ENCODE measurements at places on chromosomes 1 and 21.

DNA sequence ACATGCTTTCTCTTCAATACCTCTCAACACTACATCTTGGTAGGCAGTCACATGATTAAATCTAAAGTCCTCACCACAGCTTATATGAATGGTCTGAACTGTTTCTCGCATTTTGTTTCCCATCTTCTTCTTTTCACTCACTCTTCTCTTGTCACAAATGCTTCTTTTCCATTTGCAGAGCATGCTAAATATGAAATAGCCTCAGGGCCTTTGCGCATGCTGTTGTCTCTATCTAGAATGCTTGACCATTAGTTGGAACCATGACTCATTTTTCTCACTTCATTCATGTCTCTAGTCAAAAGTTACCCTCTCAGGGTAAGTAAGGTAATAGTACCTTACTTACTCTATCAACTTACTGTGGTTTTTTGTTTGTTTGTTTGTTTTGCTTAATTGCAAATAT is 239.7 kb downstream of the PTPRC start:
- DNase-seq, result no peak

GRCh38 chr1:45339789-45340558 is at the start of the genes MUTYH and TOE1:
TSS of gene MUTYH (minus strand) at chr1:45340440. CDS start at chr1:45334505, 5,935 bp downstream.
TSS of gene TOE1 (plus strand) at chr1:45340170. CDS start at chr1:45340253, 83 bp downstream.
- peak; percentile 92 for DNase-seq

GRCh38 chr1:89615676-89616598 is 17.0 kb upstream of the LRRC8C start:
- DNase-seq, result no peak

DNA sequence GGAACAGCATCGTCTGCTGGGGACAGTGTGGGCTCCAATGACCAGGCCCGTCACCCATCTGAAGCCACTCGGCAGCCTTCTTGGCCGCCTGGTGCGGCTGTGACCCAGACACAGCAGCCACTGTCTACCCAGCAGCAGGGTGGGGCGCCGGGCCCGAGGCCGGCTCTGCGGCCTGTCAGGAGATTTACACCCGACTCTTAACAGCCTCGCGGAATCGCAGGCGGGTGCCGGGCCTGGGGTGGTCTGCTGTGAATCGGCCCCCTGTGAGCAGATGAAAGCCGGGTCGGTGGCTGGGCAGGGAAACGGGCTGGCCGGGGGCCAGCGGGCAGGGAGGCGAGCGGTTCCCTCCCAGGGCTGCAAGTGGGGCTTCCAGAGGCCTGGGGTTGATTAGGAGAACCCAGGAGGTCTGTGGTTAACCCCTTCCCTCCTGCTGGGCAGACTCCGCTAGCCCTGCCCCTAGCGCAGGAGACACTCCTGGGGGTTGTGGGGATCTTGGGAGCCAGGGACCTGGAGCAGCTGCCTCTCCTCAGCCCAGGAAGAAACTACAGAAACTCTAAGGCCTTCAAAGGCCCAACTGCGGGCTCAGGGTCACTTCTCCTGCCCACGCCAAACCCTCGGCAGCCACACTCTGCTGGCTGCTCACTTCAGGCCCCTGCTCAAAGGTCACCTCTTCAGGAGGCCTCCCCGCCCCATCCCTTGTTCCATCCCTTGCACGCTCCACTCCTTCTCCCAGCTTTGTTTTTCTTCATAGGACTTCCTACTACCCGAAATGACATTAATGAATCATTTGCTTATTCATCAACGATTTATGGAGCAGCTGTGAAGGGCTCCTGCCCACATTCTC is 15.6 kb downstream of the RUNX3 start:
- DNase-seq, result no peak

DNA sequence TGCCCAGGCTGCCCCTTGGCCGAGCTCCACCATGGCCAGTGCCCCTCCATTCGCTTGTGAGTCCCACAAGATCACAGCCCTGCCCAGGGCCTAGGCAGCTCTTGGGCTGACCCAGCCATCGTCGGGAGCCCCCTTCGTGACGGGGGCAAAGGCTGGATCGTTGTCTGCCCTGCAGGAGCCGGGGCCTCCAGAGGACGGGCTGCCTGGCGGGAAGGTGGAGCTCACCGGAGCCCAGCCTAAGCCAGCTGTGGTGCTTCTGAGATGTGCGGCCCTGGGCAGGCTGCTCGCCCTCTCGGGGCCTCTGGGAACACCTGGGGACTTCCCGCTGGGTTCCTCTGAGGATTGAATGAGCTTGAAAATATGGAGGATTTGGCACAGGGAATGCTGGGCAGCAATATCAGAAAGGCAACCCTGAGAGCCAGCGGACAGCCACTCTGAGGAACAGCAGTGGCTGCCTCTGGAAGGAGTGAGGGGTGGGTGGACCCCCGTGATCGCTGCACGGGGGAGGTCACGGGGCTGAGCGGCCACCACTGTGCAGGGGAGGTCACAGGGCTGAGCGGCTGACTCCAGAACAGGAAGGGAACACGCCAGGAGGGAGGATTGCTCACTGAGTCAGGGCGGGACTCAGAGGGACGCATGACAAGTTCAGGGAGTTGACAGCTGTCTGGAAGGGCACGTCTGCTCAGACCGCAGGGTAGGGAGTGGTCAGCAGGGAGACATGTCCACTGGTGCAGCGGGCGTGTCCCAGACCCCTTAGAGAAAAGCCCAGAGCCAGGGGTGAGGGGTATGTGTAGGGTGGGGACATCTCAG is 19.3 kb downstream of the TP73 start:
- DNase-seq, result no peak

DNA sequence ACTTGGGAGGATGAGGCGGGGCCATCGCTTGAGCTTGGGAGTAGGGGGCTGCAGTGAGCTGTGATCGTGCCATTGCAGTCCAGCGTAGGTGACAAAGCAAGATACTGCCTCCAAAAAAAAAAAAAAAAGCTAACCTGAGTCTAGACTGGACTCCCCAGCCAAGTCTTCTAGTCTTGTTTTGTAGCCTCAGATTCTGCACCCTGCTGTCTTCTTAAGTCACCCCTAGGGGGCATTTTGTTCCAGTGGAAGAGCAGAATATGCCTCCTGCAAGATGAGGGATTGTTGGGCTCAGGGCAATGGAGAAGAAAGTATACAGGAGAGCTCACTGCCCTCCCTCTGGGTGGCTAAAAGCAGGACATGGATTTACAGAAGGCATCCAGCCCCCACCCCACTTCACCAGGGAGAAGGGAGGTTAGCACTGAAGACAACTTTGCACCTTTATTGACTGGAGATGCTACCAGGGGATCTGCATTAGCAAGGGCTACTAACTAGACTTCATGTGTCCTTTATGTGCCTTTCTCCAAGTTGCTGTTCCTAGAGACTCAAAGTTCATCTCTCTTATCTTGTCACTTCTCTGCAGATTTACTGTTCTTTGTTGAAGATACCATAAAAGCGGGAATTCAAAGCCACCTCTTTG is 15.3 kb upstream of the RNF187 start:
- peak; percentile 75 for DNase-seq

DNA sequence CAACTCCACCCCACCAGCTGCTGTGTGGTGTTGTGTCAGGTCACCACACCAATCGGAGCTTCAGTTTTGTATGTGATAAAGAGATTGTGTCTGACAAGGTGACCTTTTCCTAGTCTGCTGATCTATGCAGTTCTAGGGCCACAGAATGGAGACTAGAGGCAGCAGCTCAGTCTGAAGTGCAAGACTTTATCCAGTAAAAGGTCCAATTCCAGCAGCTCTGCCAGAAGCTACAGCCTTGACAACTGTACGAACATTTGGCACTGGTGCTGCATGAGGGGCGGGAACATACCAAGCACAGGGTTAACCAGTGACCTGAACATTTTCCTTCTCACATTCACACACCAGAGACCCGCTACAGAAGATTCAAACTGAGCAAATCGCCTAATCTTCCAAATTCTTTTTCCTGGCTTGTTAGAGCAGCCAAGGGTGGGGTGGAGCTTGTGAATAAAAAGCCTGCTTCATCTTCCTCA is 9.3 kb downstream of the FMO1 start:
- DNase-seq, result no peak

DNA sequence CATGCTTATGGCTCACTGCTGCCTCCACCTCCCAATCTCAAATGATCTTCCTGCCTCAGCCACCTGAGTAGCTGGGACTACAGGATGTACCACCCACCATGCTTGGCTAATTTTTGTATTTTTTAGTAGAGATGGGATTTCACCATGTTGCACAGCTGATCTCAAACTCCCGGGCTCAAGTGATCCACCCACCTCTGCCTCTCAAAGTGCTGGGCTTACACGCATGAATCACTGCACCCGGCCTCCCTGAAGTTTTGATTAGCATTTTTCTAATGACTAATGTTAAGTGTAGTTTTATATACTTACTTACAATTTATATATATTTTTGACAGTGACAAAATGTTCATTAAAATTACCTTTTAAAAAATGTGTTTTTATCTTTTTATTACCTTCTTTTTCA is 41.1 kb downstream of the ZNF678 start:
- no peak for DNase-seq

DNA sequence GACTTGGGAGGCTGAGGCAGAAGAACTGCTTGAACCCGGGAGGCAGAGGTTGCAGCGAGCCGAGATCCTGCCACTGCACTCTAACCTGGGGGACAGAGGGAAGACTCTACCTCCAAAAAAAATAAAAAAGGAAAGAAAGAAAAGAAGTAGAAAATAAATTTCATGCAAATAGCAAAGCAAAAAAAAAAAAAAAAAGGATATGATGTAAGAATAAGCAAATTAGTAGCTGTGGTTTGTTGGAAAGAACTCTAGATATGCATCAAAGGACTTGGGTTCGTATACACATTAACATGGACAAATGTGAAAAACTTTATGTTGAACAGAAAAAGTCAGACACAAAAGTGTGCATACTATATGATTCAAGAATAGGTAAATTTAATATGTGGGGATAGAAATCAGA is 11.9 kb downstream of the WASF2 start:
- DNase-seq, result no peak

Data from A549 (cell line).